SW480 (cell line): ENCODE measurements at places on chromosomes 11 and 22.

DNA sequence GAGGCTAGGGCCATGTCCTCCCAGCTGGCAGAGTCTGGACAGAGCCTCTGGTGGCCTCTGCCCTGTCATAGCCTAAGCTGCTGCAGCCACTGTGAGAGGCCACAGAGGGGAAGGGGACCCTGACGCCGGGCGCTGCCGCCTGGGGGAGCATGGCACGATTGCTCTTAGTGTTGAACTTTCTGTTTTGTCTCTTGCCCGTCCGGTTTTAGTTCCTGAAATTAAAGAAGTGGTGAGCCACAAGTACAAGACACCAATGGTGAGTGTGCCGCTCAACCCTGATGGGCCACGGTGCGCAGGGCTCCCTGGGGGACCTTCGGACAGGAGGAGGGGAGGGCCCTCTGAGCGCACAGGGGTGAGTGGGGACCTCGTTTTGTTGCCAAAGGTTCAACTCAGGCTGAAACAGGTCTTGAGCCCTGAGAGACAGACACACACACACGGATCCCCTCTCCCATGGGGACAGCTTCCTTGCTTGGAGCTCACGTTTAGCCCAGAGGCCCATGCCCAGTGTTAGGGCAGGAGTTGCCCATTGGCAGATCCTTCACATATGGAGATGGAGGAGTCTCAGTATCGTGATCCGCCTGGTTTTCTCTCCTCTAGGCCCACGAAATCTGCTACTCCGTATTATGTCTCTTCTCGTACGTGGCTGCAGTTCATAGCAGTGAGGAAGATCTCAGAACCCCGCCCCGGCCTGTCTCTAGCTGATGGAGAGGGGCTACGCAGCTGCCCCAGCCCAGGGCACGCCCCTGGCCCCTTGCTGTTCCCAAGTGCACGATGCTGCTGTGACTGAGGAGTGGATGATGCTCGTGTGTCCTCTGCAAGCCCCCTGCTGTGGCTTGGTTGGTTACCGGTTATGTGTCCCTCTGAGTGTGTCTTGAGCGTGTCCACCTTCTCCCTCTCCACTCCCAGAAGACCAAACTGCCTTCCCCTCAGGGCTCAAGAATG is 23.8 kb downstream of the MYBPC3 start:
- DNase-seq, result no peak

GRCh38 chr11:76778874-76779273 is 4.3 kb upstream of the TSKU start:
- DNase-seq, result no peak

- peak; percentile 52 for DNase-seq
These were observed at the start of gene INPPL1 for GRCh38 chr11:72224564-72225410. Gene INPPL1 (plus strand): TSS chr11:72224767. CDS start chr11:72224985, 218 bp downstream.

GRCh38 chr22:37496651-37497050 is 10.5 kb upstream of the MFNG start:
- no peak for DNase-seq

GRCh38 chr11:95095858-95096587 is 6.4 kb downstream of the ENDOD1 start:
- no peak for DNase-seq

DNA sequence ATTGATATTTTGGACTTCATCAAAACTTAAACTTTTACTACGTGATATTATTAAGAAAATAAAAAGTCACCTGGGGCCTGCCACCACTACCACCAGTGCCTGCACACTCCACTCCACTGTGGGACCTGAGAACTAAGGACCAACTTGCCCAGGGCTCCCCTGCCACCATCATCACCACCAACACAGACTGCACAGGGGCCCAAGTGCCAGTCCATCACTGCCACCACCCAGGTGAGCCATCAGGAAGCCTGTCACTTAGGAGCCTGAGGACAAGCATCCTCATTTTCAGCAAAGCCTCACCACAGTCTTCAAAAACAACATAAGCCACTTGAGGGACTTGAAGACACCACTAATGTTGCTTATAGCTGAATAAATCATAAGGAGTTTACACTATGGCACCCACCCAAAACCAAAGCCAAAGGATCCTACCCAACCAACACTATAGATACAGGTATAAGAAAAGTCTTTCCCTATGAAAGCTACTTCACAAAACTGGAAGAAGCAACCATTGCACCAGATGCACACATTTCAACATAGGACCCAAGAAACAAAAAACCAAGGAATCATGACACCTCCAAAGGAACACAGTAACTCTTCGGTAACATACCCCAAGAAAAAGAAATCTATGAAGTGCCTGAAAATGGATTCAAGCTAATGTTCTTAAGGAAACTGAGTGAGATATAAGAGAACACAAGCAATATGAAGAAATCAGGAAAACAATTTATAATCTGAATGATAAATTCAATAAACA is 73.6 kb upstream of the GNAZ start:
- DNase-seq, result no peak
